ENCODE measurements at places on chromosomes 7 and 10.

GRCh38 chr7:115059321-115059720 lies 137.4 kb downstream of the MDFIC start:
- no peak for DNase-seq

DNA sequence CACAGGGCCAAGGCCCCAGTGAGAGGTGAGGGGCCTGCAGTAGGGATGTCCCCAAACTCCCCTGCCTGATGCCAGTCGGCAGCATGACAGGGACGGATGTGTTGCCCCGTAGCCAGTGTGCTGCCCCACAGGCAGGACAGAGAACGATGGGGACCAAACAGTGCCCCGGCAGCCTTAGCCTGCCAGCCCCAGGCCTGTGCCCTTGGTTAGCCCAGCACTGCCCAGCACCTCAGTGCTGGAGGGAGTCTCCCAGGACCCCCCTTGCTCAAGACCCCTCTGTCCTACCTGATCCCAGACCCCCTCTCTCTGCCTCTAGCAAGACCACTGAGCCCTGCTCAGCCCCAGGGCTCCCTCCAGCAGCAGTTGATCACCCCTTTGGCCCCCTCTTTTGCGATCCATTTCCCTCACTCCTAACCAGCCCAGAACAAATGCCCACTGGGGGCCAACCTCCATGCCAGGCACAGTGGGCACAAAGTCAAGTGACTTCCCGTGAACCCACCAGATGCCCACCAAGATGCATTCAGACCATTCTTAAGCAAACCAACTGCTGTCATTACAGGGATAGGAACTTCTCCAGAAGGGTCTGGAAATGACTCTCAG lies 34.0 kb downstream of the OAT start:
- DNase-seq: no peak

- DNase-seq: peak; percentile 48
These were observed 78.8 kb downstream of the INPP5A start for GRCh38 chr10:132616170-132616995.

DNA sequence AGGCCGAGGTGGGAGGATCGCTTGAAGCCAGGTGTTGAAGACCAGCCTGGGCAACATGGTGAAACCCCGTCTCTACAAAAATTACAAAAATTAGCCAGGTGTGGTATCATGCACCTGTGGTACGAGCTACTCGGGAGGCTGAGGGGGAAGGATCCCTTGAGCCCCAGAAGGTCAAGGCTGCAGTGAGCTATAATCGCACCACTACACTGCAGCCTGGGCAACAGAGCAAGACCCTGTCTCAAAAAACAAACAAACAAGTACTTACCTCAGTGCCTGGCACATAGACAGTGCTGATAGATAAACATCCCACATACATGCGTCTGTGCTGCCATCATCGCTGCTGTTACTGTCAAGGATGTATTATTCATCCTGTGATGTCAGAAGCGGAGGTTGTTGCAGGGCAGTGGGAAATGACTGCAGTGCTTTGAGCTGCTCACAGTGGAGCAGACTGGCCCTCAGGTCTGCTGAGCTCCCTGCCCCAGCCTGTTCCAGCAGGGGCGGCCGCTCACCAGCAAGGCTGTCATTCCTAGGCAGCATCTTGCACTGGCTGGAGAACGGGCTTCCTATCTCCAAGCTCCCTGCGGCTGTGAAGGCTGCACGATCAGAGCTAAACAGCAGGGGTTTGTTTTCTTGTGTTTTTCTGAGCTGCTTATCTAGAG lies 18.6 kb downstream of the FOXK1 start:
- DNase-seq: no peak

- DNase-seq: no peak
These were observed 48.2 kb downstream of the SMURF1 start for GRCh38 chr7:99095698-99096097.

DNA sequence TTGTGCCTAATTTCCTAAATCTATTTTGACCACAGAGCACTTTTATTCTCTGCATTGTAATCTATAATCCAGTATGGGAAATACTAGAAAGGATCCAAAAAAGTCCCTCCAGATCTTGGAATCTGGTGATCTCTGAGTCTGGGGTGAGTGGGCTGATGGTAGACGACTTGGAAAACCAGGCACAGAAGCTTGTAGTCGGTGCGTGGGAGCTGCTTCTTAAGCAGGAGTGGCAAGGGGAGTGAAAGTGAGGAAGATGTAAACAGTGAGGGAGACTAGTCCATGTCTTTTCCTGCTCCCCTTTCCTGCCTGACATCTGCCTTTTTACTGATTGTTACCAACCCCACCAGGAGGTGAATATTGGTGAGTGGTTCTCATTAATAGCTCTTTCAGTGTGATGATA lies 6.8 kb downstream of the AUTS2 start:
- DNase-seq: no peak

GRCh38 chr7:16169537-16169936 lies 251.8 kb downstream of the CRPPA start:
- no peak for DNase-seq

GRCh38 chr10:50325449-50326171 lies 74.3 kb upstream of the ASAH2 start:
- no peak for DNase-seq
